ENCODE measurements at places on chromosomes 16 and 17.

DNA sequence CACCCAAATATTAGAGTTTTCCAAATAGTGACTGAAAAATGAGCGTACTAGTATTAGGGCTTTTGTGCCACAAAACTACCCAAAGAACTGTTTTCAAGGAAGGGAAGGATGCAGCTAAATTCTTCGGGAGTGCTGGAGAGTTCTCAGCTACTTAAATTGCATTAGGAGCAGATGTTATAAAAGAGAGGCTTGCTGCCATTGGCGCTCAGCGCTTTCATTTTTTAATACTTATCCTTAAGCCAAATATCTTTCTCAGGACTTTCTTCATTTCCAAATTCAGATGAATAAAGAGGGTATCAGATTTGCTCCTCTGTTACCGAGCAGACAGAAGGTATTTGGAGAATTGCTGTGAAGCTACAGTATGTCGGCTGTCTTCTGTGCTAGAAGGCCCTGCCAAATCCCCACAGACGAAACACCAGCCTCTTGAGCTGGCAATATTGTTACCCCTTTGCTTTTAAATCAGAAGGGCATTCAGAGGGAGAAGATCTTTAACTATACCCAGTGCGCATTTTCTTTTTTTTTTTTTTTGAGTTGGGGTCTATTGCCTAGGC is 47.2 kb upstream of the CLEC18A start:
- no peak for DNase-seq

DNA sequence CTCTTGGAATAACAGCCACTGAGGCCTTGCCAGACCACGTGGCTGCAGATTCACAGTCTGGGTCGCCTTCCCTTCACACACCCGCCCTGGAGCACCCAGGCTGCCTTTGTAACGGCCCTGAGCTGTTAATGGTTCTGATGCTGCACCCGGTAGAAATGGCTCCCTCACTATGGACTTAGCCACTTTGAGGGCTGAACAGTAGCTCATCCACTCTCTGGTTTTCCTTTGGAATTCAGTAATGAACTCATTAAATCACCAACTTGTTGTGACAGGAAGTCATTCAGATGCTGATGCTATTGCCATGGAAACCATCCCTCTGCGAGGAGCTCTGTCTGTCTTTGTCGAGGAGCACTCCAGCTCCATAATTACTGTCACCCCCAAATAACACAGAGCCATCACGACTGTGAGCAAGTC is 59.2 kb downstream of the CDK5R1 start:
- no peak for DNase-seq

GRCh38 chr16:10763456-10763855 is 19.8 kb downstream of the NUBP1 start:
- no peak for DNase-seq

GRCh38 chr17:1055751-1056645 is 59.1 kb downstream of the TIMM22 start:
- DNase-seq: peak; percentile 75

DNA sequence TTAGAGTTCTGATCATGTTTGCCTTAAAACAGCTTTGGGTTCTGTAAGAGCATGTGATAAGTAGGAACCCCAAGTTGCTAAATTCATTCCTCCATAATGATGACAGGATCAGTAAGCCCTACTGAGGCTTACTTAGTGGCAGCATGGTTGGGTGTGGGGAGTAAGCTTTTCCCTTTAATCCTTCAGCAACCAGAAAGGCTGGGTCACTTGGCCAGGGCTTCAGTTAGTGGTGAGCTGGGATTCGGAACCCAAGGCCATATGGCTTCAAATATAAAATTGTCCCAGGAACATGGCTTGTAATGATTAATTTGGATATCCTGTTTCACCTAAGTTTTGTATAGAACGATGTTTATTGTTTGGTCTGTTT is 850 bp downstream of the GINS3 start:
- peak; percentile 29 for DNase-seq

GRCh38 chr16:57648125-57648524 is 19.7 kb downstream of the ADGRG1 start:
- DNase-seq: no peak

- DNase-seq: no peak
Measured at GRCh38 chr17:34472363-34472762, 107.0 kb upstream of the TMEM132E start.

DNA sequence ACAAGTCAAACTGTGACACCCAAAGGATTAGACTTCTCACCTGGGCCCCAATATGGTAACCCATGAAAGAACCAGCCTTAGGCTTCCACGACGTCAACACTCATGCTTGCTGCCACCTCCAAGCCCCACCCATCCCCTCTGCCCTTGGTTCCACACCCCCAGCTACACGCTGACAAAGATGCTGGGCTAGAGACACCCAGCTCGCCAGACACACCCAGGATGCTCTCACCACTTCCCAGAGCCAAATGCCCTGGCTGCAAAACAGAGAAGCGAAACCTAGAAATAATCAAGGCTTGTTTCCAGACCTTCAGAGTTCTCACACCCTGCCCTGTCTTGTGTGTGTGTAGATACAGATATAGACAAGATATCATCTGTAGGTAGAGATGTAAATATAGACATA is 26.0 kb upstream of the ADCY9 start:
- peak; percentile 35 for DNase-seq

GRCh38 chr17:63740464-63741142 is 996 bp downstream of the STRADA start:
- DNase-seq: peak; percentile 17

DNA sequence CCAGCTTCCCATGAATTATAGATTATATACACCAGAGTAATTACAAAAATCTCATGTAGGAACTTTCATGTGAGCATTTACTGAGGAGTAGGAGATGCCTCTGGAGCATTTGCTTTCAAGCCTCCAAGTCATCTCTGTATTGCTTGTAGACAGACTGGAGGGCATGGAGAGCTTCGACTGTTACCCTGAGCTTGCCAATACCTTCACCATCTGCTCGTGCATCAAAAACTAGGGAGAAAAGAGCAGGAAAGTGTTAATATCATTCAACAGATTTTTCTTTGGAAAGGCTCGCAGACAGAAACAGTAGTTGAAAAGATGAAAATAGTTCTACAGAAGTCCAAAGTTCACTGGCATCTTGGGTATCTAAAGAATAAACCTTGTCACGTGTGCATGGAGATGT is 99.0 kb upstream of the AKTIP start:
- DNase-seq: no peak

Data from GM10248 (cell line).